NCI-H2081 (cell line): ENCODE measurements at places on chromosomes 4 and X.

DNA sequence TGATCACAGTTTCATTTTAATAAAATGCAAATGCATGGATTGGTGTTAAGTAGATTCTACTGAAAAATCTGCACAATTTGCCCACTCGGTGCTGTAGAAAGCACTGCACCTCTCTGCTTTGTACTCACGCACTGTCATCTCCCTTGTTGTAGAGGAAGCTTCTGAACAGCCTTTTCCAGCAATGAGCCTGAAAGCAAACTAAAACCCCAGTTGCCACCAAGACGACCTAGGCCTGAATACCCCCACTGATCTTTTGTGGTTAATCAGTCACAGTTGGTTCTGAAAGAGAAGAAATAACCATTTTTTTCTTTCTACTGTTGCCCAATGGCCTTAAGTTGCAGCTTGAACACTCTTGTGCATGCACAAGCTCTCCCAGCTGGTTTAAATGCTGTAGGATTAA, 229.8 kb downstream of the NLGN4X start:
- no peak for DNase-seq

GRCh38 chrX:45344594-45344993, 143.9 kb upstream of the DIPK2B start:
- no peak for DNase-seq

DNA sequence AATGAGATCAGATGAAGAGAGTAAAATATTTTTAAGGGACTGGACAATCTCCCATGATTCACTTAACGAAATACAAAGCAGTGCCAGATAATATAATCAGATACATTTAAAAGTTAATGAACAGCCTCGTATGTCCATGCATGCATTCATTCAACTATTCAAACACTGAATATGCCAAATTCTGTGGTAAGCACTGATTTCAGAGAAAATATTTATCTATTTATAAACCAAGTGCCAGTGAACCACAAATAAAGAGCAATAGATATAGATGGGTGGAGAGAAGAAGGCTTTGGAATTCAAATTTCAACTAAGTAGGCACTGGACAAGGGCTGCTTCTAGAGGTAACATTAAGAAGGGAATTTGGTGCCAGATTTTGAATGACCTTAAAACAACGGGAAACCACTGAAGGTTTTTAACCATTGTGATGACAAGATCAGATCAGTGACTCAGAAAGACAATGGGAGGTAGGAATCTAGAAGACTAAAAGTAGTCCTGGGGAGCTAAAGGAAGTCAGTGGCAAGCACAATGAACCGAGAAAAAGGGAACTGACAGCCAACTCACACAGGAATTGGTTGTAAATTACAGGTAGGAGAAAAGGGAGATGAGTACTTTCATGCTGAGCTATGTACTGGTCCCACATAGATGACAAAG, 14.2 kb downstream of the ELOVL6 start:
- DNase-seq, result no peak

- DNase-seq, result no peak
Measured at GRCh38 chrX:150572206-150572605, 3.8 kb downstream of the MTM1 start.

- no peak for DNase-seq
Measured at GRCh38 chr4:10364194-10364593, 93.0 kb downstream of the ZNF518B start.

DNA sequence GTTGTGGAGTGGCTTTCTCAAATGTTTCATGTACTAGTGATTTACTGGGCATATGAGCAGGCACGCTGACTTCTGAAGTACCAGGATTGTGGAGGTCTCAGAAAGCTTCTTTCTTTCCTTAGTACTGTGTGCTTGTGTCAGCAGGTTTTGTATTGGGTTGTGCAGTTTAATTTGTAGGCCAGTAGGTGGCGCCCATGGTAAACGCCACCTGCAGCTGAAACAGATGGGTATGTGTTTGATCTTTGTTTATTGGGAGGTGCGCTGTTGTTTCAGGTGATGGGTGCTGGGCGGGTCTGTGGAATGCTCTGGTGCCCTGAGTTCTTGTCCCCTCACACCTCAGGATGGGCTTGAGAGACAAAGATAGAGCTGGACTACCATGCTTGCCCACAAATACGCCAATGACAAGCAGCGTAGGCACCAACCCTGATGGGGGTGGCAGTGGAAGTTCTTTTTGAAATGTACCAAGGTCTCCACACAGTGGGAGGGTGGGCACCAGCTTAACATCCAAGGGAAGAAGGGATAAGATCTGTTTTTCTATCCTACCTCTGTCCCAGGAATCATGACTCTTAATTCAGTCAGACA, 141.5 kb downstream of the RPS6KA6 start:
- DNase-seq, result peak; percentile 37

DNA sequence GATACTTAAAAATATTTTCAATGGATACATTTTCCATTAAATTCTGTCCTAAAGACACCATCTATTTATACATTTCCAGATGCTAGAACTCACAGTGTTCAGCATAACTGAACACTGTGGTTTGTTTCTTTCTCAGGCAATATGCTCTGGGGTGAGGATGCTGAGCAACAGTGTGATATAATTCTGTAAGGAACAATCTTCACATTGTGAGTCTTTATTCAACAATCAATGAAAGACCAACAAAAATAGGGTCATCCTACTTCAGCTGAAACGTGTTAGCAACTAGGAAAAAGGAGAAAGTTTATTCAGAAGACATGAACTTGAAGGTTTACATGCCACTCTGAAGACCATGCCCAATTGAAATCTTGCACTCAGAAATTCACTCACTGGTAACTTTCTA, 284.8 kb downstream of the UNC5C start:
- no peak for DNase-seq

DNA sequence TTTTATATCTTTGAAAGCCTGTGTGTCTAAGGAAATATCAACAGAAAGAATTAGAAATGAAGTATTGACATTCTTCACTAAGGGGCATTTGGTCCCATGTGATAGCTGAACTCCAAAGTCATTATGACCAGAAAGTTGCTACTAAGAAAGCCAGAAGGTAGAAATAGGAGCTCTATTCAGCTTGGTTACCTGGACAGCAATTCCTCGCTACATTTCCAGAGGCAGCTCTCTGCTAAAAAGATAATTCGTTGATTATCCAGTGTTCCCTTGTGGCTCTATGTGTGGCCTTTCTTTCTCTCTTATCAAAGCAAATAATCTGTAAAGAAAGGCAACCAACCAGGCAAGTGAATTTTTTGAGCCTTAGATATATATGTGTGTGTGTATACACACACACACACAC, 341.3 kb downstream of the ADGRL3 start:
- no peak for DNase-seq

DNA sequence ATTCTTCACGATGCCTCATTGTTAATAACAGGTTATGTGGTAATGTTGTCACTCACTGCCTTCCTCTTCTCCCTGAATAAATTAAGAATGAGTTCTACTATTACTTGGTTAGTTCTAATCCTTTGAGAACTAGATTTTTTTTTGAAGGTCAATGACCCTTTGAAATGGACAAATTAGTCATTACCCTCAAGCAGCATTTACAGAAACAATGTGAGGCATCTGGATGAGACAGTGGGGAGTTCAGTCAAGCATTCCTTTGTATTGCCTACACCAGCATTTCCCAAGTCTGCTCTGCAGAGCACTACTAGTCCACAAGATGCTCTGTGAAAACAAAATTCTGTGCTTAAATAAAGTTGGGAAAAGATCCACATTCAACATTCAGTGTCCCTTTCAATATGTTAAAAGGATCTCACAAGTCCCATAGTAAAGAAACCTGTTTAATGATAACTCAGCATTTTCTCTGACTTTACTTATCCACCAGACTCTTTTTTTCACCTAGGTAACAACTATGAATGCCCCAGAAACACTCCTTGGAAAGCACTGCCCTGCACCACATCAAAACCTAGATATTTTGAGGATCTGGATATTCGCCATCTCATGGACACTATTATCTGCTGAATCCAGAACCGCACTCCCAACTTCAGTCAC, 60.6 kb downstream of the CHRDL1 start:
- no peak for DNase-seq

GRCh38 chrX:68387776-68388175, 45.5 kb downstream of the OPHN1 start:
- DNase-seq, result no peak

DNA sequence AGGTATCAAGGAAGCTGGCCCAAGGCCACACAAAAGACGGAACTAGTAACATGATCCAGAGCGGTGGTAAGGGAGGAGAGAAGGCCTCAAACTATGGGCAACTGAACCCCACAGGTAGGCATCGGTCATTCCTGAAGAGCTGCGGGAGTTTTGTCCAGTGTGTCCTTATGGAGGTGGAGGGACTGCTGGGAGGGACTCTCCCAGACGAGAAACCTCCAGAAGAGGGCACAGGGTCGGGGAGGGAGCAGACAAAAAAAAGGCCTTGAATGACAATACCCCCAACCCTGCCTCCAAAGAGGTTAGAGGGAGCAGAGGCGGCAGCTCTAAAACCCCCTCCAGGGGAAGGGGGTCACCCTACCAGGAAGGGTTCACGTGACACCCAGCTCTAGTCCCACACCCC, 6.5 kb downstream of the PQBP1 start:
- DNase-seq, result no peak

DNA sequence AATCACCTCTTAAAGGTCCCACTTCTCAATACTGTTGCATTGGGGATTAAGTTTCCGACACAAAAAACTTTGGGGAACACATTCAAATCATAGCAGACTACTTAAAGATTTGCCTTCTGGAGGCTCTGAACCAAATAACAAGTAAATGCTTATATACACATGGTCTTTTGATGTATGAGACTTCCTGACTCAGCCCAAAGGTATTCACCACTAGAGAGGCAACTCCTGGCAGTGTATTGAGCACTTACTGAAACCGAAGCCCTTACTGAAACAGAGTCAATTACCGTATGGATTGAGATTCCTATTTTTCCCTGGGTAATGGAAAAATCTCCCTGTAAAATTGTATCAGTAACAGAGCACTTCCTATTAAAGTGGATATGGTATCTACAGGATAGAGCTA, 45.4 kb downstream of the ZCCHC13 start:
- no peak for DNase-seq

GRCh38 chr4:15378062-15378461, 49.8 kb upstream of the C1QTNF7 start:
- no peak for DNase-seq

DNA sequence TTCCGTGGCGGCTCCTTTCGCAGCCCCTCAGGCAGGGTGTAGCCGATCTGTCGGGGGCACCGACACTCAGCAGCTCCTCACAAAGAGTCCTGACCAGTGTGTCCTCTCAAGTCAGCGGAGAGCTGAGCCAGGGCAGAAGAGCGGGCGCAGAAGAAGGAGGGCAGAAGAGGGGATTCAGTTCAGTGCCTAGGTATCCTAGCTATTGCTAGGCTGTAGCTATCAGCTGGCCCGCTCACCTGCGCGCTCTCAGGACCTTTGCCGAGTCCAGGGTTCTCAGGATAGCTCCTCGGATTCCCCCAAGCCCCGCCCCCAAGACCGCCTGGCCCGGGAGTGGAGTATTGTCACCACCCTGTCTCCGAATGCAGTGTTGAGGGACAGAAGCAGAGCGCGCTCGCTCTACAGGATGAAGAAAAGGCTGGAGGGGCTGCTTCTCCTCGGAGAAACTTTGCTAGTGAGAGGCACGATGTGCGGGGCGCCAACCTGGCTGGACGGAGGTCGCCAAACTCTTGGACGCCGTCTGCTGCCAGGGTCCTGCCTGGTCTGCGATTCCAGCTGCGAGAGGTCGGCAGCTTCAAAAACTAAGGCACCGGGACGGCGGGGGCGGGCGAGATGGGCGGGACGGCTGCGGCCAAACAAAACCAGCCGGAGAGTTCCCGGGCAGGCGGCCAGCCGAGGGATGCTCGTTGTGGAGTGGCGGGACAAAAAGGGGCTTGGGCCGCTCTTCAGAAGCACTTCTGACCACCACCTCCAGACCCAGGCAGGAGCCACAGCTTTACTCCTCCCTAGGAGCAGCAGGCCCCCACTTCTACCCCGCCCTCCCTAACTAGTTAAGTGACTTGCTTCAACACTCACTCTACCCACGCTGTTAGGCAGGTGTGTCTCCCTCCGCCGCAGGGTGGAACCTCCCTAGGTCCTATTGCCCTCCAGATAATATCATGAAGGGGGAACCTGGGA, at the start of gene XKRX:
Gene XKRX (minus strand): TSS at position 258 of the 954 bp plus-strand sequence. CDS start 613 bp downstream, outside the sequence.
- DNase-seq, result peak; percentile 46

GRCh38 chrX:139795196-139795595, 87.2 kb upstream of the MCF2 start:
- DNase-seq, result no peak

DNA sequence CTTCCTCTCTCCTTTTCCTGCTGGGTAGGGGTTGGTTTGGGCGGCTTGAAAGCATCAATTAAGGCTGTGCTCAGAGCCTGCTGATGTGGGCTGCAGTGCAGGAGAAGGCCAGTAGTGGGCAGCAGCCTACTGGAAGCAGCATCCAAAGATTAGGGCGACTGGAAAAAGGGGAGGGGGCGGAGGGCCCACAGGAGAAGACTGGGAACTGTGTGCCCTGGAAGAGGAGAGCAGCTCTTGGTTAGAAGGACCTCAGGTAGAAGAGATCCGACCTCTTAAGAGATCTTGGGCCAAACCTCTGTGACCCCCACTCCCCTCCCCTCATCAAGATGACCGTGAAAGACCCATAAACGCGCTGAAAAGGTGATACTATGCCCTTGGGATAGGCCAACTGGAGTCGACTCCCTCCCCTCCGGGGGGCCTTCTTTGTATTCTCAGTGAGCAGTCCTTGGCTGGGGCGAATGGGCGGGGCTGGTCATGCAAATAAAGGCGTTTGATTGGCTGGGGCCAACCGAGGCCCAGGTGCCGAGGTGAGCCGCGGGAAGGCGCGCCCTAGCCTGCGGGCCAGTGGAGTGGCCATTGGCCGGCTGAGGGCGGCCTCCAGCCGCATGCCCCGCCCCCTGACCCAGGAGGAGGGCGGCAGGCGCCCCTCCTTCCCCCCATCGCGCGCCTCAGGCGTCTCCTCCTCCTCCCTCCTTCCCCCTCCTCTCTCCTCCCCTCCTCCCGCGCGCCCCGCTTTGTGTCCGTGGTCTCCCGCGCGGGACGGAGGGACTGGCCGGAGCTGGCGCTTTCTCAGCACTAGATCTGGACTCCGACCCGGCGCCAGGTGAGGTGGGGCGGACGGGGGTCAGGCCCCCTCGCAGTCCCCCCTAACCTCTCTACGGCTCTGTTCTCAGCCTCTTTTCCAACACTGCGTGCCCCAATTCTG, 10.1 kb downstream of the DLG3 start:
- peak; percentile 95 for DNase-seq

- DNase-seq, result no peak
Measured at GRCh38 chr4:161696944-161697343, 466.9 kb downstream of the FSTL5 start.

GRCh38 chr4:110475881-110476818, at the start of gene ENPEP:
Gene ENPEP, plus strand, starts transcription at chr4:110476155. Its CDS starts 260 bp downstream, at chr4:110476415.
- no peak for DNase-seq

DNA sequence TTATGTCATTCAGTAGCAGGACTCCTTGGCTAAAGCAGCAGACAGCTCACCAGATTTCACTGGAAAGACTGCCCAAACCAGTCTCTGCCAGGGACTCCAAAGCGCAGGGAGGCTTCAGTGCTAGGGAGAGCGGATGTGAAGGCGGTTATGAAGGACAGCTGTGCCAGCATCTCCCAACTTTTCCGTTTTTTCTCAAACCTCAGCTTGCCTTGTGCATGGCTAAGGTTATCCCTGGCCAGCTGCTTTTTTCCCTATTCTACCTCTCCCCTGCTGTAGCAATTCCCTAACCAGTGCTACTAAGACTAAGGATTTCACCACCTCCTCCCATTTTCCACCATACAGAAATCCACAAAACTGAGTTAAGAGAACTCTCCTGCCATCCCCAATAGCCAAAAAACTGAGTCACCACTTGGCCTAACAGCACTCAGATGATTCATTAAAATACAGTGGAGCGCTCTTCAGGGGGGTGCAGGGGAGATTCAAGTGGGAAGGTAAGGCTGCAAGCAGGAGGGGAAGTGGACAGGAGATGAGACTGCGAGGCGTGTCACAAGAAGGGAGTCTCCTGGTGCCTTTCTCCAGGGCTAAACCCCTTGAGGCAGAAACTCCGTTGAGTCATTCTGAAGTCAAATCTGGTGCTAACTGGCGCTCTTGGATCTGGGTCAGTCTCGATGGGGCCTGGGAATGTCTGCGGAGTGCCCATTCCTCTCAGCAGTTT, 90.7 kb downstream of the PALLD start:
- DNase-seq, result no peak
